ENCODE measurements at places on chromosomes 1 and 21. TPM values are rescaled to one million over a fixed set of nuclear protein-coding genes. Genes with fewer than 3 reads are reported as not detected.

The CERS2 gene
- 186 TPM for total RNA-seq

The TRAF3IP3 gene
- total RNA-seq = not detected

The LCE3D gene
- total RNA-seq = not detected

The SYCP1 gene
- total RNA-seq = not detected

The HRNR gene
- not detected for total RNA-seq

The PIAS3 gene
- total RNA-seq = 38.8 TPM

DNA sequence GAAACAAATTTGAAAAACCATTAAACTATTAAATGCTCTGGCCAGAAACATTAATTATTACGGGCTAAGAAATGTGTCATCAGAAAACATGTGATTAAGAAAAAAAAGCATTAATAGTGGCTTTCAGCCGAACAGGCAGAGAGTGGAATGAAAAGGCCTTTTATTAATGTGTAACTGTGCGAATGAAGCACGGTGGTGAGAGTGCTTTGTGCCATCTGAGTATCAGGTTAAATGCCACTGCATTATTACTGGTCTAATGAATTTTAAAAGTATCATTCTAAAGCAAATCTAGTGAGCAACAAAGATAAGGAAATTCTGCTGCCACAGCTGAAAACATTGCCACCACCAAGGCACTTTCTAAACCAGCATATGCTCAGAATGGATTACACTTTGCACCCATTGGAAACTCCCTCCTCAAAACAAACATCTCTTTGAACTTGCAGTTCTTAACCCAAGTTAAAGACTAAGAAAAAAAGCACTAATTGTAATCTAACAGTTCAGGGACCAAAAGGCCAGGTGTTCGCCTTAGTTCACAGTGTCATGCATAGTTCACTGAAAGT is 30.0 kb upstream of the SSX2IP start:
- DNase-seq = no peak

DNA sequence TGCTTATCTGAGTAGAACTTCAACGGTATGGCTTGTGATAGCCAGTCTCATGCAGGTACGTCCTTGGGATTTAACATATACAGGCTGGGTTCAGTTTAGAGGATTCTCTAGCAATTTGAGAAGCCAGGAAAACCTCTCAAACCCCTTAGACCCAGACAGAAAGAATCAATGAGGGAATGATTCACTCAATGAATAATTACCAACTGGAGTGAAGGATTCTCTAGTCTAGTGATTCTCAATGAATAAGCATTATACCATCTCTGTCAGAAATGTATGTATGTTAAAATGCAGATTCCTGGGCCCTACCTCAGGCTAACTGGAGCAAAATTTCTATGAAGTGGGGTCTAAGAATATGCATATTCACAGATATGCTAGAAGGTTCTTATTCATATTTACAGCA is 54.5 kb upstream of the APP start:
- no peak for DNase-seq

- DNase-seq = no peak
These were observed 104.4 kb downstream of the PTPN14 start for GRCh38 chr1:214446772-214447556.

GRCh38 chr1:230332575-230333066 is 93.5 kb downstream of the PGBD5 start:
- no peak for DNase-seq

GRCh38 chr1:39637361-39637760 is 2.1 kb downstream of the HEYL start:
- DNase-seq = no peak

DNA sequence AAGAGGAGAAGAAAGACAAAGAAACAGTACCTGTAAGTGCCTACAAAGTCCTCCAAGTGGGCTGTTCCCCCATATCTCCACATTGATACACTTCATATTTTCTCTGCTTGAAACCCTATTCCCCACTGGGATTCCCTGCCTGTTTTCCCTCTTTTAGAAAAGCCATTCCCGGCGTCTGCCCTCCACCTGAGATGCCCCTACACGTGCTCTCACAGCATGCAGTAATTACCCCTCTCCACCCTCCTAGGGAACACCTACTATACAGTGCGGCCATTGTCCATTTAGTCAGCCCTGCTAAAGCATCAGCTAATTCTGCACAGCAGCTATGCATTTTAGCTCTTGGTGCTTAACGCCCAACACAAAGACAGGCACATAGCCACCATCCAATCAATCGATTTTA is 135.7 kb upstream of the TIAM1 start:
- DNase-seq = no peak

GRCh38 chr1:84668185-84668584 is 22.1 kb downstream of the SSX2IP start:
- no peak for DNase-seq

GRCh38 chr1:174875306-174875705 is 124.4 kb upstream of the CACYBP start:
- DNase-seq = peak; percentile 7

DNA sequence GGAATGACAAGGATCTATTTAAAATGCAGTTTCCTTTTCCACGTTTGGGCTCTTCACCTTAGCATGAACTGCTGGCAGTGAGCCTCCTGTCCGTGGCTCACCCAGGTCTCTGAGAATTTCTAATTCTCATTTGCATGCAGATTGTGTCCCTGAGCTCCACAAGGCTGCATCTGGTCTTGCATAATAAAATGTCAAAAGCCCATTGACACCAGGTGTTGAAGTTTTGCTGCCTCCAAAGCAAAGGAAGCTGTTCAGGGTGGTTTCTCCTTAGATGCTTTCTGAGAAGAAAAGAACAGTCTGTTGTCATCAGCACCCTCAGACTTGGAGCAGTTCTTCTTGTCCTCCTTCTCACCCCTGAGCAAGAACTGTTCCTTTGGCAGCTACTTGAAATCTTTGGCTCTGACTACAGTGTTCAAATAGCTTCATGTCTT is 433.1 kb upstream of the KAZN start:
- DNase-seq = no peak

DNA sequence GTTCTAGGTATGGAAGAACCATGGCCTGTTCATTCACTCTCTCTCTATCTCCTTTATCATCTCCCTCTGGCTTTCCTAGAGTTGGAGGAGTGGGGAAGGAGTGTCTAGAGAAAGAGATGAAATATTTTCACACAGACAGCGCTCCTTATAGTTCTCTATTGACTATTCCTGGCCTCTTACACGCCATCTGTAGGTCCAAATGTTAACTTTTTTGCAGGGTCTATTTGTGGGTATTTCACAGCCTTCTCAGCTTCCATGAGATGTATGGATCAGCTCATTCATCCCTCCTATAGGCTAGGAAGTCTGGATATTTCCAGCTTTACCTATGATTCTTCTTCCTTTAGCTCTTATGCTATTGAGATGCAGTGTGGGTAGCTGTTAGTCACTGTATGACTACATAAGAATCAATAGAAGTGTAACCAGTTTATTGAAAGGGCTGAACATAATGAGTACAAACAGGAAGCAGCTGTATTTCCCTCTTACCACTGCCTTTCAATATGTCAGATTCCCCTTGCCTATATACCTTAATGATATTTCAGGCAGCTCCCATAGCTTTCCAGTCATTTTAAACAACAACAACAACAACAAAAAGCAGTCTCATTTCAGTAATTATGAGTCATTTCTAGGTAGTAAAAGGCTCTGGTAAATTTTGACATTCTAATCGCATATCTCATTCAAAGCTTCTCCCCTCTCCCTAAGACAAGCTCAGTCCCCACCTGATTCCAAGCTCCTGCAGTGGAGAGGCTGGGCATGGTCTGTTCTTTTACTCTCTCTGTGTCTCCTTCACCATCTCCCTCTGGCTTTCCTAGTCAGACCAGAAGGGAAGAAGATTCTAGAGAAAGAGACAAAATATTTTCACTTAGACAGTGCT is 149.5 kb downstream of the TTLL7 start:
- no peak for DNase-seq

DNA sequence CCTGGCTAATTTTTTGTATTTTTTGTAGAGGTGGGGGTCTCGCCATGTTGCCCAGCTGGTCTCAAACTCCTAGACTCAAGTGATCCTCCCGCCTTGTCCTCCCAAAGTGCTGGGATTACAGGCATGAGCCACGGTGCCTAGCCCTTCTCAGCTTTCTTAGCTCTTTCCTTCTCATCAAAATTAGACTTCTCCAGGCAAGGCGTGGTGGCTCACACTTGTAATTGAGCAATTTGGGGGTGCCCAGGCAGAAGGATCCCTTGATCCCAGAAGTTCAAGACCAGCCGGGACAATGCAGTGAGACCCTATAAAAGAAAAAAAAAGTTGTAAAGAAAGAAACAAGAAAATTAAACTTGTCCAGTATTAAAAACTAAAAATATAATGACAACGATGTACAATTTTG is 112.6 kb upstream of the ERRFI1 start:
- DNase-seq = no peak

GRCh38 chr1:209853676-209854075 is 25.9 kb downstream of the UTP25 start:
- no peak for DNase-seq

DNA sequence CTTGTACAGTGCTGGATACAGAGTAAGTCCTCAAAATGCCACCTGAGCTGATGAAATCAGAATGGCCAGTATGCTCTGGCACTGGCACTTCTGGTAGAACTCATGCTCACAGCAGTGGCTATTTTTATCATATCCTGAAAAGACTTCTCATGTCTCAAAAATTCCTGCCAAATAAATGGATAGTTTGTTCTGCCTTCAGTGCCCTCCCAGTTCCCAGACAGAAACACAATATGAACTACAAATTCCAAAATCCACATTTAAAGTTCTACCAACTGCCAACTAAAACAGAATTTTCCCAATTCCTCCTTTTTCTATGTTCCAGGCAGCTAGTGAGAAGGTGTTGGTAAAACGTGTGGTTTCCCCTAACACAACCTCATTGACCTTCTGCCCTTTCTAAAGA is 51.4 kb upstream of the RGS1 start:
- DNase-seq = no peak

DNA sequence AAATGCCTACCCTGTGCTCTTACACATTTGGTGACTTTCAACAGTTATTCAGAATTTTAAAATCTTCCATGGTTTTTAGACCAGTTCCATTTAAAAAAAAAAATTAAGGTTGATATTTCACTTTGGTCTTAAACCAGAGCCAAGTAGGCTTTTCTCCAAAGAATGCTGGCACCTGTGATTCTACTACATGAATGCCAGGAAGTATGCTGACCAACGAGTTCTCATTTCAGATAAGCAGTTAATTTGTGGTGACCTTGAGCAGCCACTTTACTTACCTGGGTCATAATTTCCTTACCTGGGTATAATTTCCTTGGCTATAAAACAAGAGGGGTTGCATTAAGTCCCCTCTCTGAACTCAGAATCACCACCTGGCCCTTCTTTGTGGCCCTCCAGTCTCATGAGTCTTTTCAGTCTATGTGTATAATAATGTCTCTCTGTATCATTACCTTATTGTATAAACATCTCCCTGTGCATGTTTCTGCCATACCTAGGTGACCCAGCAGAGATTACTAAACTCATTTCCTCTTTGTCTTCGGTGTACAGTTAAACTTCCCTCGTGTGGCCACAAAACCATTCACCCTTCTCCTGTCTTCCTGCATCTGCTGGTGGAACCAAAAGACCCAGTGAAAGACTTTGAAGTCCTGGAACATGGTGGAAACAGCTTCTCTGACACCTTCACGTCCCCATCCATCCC is 139.1 kb upstream of the DPT start:
- no peak for DNase-seq

GRCh38 chr1:17066361-17067068 is 12.7 kb upstream of the SDHB start:
- no peak for DNase-seq

DNA sequence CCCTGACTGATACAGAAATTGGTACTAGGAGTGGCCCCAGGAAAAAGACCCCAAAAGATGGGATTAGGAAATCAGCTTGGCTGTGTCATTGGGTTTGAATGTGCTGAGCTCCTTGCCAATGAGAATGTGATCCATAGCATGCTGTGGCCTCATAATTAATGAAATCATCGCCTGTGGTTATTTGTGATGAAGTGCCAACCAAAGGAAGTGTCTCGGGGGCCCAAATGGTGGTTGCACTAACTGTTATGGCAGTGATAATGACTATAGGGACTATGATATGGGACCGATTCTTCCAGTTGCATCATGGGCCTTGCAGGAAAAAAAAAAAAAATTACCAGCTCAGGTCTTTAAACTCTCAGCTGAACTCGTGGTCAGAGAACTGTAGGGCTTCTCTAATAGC is 15.4 kb upstream of the ZDHHC18 start:
- no peak for DNase-seq

- DNase-seq = no peak
These were observed 16.6 kb downstream of the MYOG start for GRCh38 chr1:203069030-203069747.

Data from endothelial cell (in vitro differentiated cells).